Mesothelial cell of epicardium (in vitro differentiated cells): ENCODE measurements at places on chromosomes 6 and 20.
A peak's percentile ranks its signal among the peaks of the same experiment; 100 is the strongest.

DNA sequence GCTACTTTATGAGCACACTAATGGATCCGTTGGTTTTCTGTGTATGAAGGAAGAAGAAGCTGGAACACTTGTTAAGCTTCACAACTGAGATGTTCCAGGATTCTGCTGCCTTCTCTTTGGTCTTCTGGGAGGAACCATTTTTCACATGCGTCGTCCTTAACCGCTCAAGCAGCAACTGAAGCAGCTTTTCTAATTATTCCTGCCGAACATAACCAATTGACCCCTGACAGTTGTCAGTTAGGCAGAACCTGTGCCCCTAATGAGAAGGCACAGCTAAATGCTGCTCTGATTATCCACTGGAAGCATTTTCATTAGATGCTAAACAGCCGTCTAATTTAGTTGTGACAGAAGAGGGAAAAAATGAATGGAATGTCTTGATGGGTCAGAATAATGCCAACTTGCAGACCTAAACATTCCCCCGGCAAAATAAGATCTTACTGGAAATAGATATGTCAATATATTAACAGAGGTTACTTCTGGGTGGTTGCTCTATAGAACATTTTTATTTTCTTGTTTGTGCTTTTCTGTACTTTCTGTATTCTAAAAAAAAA is 85.0 kb upstream of the SMLR1 start:
- no peak for DNase-seq

DNA sequence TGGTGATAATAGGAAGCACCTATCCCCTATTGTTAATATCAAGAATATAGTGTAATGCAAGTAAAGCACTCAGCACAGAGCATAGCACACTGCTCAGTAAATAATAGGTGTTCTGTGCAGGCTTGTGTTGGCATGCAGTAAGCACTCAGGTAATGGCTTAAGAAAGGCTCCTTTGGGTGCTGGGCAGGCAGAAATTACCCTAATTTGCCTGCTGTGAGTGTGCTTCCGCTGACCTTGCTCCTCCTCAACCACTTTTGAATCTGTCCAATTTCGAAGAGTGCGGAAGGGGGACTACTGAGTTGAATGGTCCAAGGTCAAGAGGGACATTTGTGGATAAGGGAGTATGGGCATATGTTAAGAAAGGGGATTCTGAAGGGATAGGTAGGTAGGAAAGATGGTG is 15.4 kb downstream of the SRSF3 start:
- no peak for DNase-seq

GRCh38 chr20:11162026-11162775 is 488.4 kb upstream of the JAG1 start:
- no peak for DNase-seq

DNA sequence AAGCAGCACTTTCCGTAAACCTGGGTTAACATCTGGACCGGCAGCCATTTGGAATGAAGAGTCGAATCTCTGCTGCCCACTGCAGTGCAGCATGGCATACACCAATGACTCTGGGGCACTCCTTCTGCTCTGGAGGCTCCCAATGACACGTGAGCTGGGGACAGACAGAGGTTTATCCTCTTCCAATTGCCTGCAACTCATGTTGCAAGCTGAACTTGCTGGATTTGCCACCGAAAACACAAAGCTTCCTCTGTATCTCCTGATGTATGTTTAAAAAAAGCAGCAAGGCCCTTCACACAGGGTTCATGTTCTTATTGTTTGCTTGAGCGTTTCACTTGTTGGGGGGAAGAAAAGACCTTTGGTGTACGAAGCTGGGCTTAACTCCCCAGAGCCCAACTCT is 10.8 kb downstream of the NCOA5 start:
- no peak for DNase-seq

- no peak for DNase-seq
Observed at GRCh38 chr6:140360651-140361050, 986.2 kb upstream of the CITED2 start.

DNA sequence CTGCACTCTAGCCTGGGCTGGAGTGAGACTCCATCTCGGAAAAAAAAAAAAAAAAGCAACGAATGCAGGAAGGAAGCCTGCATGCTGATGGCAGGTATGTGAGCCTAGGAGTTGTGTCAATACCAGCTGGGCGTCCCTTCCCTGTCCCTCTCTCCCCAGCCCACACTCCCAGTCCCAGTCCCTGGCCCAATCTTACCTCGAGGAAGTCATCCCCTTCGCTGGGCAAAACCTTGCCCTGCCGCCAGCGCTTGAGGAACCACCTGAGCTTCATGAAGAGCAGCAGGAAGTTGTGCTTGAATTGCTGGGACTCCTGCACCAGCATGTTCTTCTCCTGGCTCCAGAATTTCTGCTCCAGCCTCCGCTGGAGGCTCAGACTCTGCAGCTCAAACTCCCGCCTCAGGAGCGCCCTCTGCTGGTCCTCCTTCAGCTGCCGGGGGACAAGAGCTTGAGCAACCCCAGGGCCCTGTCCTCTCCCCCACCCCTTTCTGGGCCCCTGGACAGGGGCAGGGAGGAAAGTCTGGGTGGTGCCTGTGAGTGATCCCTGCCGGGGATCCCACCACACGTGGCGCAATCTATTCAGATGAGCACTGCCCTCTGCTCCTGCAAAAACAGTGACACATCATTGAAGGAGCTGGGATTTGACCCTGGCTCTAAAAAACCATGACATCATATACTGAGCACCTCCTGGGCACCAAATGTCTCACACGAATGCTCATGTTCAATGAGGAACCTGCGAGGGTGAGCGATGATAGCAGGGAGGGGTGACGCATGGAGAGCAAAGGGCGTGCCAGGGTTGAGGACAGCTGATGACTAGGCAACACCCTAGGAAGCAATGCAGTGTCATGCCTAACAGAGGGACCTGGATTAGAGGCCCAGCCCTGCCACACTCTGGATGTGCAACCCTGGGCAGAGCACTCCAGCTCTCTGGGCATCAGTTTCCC is 35.0 kb upstream of the DSN1 start:
- DNase-seq = peak; percentile 48

DNA sequence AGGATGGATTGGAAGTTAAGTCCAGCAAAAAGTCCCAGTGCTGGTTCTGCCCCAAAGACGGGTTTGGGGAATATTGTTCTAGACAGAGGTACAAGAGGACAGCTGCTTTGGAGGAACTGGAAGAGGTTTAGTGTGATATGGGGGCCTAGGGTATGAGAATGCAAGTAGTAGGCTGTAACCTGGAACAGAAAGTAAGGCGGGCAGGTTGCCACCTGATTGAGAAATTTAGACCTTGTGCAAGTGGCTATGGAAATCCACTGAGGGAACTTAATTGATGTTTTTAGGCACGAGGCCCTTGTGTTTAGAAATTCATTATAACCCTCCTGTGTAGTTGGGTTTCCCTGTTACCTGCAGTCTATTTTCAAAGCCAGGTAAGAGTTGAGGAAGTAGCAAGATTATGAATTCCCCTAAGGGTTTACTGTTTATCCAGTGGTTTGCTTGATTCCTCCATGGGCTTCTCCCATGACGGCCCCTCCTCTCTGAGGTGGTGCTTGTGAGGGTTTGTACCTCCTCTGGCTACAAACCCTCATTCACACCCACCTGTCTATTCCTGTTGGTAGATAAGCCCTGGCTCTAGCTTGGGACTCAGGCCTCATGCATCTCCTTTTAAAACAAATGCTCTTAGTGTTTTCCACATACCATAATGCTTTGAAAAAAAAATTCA is 42.0 kb upstream of the BCAS1 start:
- DNase-seq = no peak

- DNase-seq = no peak
Observed at GRCh38 chr6:142842418-142843261, 102.3 kb downstream of the HIVEP2 start.

DNA sequence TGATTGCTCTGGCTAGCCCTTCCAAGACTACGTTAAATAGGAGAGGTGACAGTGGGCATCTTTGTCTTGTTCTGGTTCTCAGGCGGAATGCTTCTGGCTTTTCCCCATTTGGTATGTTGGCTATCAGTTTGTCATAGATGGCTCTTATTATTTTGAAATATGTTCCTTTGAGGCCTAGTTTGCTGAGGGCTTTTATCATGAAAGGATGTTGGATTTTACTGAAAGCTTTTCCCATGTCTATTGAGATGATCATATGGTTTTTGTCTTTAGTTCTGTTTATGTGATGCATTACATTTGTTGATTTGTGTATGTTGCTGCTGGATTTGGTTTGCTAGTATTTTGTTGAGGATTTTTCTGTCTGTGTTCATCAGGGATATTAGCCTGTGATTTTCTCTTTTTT is 9.9 kb upstream of the RNASET2 start:
- no peak for DNase-seq

DNA sequence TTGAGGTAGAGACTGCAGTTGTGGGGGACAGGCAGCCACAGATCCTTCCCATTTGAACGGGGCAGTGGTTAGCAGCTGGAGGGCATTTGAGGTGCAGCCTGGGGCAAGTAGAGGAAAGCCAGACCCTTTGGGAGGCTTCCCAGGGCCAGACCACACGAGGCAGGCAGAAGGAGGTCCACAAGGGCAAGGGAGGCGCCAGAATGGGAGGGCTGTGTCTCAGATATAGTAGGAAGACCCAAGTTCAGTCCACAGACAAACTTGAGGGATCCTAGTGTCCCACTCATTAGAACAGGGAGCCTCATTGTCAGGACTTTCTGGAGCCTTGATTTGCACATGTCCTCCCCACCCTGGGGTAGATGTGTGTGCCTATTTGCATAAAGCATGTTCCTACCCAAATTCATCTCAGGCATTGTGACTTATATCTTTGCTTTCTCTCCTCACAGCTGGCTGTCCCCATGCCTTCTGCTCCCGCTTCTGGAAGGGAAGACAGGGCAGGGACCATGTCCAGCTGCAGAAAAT is 166.0 kb downstream of the VEGFA start:
- no peak for DNase-seq

DNA sequence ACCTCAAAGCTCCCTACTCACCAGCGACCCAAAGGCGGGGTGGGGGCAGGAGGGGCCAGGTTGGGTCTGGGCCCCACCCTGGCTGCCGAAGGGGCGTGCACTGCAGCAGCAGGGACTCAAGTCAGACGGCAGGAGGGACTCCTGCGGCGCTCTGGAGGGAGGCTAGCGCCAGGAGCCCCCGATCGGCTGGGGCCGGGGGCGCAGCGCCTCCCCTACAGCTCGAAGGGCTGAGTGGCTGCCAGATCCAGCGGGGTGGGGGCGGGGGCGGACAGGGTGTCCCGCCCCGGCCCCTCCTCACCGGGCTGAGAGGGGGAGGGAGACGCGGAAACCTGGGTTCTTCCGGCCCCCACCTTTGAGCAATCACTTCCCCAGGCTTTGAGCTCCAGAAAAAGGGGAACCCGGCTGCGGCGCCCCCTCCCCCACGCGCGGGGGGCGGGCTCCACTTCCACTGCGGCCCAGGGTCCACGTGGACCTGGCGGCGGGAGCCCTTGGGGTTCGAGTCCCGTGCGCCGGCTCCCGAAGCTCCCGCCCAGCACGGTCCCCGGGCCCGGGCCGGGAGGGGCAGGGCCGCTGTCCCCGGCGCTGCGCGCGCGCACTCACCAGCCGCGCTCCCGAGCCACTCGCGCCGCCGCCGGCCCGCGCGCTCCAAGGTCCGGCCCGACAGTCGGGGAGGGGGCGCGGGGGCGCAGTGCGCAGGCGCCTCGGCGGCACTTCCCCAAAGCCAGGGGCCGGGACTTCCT is at the start of gene RGS19:
TSS of gene RGS19 (minus strand) at position 246 of the 740 bp plus-strand sequence. CDS start 2,632 bp downstream, outside the sequence.
- DNase-seq = peak; percentile 58
